ENCODE measurements at places on chromosomes 13 and 19.

- DNase-seq, result no peak
These were observed 805.7 kb downstream of the DIAPH3 start for GRCh38 chr13:59358014-59358413.

DNA sequence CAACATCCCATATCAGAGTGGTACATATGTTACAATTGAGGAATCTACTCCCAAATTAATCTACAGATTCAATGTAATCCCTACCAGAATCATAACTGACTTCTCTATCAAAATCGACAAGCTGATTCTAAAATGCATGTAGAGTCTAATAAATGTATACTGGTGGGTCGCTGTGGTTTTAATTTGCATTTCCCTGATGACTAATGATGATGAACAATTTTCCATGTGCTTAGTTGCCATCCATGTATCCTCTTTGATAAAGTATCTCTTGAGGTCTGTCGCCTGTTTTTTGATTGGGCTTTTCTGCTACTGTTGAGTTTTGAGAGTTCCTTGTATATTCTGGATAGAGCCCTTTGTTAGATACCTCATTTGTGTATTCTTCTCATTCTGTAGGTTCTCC lies 43.8 kb downstream of the KLF12 start:
- DNase-seq, result no peak

DNA sequence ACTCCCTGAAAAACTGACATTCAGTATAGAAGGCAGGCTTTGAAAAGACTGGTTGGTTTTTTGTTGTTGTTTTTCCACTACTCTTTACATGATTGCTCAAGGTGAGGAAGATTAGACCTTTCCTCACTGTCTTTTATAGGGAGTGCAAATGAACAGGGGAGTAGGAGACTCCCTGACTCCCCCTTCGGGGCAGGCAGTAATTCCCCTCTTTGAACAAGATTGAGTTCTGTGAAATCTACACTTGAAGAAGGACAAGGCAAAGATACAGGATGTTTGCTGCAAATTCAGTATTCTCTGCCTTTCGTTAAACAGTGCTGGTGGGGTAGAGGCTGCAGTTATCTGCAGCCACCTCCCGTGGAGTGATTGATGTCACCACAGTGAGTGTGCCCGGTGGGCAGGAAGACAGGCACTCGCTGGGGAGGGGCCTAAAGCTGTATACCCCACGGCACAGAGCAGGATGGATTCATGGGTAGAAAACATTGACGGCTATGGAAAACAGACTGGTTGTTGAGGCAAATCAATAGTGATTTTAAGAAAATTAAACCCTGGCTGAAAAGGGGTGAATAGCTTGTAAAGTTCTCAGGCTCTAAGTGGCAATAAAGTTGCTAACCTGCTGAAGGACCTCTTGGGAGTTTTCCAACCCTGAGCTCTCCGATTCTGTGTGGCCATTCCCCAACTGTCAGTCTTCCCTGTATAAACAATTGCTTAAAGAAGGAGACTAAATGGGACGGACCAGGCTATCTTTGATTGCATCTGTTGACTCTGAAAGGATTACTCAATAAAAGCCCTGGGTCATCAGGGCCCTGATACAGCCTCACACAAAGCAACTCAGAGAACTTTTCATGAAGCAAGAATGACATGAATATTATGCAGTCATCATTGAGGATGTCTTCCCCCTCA lies 308.3 kb downstream of the TBC1D4 start:
- DNase-seq, result no peak

- no peak for DNase-seq
These were observed at the start of gene GPI for GRCh38 chr19:34364830-34365462. Gene GPI, plus strand, starts transcription at chr19:34365196. Its CDS starts 71 bp downstream, at chr19:34365267.

All from activated CD8-positive, alpha-beta memory T cell treated with anti-CD3 and anti-CD28 coated beads for 1 hour (primary cell).